Activated gamma-delta T cell treated with anti-CD3 and anti-CD28 coated beads, Interleukin-2, amount 50 U/mL, for 16 hours (primary cell): ENCODE measurements at places on chromosomes 7 and 10.

- DNase-seq: no peak
These were observed 107.3 kb upstream of the PDCD4 start for GRCh38 chr10:110764378-110764777.

GRCh38 chr10:98533746-98534445 lies 87.2 kb upstream of the HPS1 start:
- no peak for DNase-seq

GRCh38 chr7:138097064-138097741 lies 20.9 kb downstream of the AKR1D1 start:
- no peak for DNase-seq

DNA sequence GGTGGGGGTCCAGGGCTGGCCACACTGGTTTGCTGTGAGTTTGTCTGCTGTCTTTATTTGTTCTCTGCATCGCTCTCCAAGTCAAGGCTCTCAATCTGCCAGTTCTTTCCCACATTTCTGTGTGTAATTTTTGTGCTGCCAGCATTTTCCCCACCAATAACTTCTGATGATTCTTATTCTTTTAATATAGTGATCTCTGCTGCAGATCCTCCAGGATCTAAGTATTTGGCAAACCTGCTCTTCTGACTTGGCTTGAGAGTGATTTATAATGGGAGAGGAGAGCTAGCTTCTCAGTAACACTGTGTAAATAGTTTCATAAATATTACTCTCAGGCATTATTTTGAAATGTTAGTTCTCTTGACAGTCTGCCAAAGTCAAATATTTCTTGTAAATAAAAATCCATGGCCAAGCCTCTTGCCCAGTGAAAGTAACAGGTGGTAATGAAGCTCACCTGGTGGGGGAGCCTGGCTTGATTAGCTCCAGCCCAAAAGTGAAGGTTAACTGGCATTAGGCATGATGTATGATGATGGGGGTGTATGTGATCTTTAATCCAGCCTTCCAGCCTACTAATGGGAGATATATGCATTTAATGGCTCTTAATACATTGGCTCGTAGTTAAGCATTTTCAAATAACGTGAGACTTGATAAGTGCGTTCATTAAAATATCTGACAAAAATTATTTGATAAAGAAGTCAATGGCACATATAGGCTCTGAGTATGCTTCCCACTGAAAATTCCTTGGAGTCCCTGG lies 1055.9 kb downstream of the KCNMA1 start:
- no peak for DNase-seq

DNA sequence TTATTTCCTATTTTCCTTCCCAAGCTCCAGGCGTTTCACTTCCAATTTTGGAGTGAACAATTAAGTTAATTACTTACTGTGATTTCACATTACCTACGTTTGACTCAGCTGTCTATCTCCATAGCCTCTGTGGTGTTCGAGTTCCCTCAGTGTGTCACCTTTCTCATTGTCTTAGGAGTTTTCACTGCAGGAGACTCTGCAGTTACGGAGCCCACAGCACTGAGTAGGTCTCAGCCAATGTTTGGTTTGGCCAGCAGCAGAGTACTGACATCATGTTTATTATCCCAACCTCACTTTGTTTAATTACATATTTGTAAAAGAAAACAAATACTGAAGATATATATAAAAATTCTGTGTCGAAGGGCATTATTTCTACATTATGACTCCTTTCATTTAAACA lies 1123.9 kb downstream of the CNTNAP2 start:
- DNase-seq: no peak

DNA sequence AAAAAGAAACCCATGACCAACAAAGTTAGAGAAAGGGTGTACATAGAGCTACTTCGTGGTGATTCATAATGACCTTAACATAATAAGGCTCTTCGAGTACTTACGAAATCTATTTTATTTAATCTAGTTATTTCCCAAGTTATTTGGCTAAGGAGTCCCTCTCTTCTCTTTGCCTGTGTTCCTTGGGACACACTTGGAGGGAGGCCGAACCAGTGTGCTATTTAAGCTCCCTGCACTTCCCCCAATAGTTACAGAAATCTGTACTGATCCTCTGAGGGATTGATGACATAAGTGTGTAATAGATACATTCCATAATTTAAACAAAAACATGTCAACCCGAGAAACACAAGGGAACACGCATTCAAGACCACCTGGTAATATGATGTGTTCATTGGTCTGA lies 351.1 kb downstream of the GATA3 start:
- no peak for DNase-seq

- DNase-seq: no peak
These were observed 242.8 kb upstream of the TMEM72 start for GRCh38 chr10:44668336-44668735.

DNA sequence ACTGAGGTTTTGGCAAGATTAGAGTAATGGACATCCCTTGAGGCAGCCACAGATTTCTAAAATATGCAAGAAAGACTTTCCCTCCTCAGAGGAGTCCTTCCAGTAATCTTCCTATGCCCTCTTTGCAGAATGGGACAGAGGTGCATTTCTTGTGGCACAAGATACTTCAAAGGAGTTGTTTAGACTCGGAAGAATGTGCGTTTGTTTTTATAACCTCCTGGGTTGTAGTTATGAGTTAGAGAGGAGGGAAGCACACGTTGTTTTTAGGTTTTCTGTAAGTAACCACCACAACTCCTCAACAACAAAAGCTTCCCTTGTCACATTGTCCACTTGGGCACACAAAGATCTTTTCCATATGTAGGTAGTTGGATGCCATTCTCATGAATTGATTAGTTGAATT lies 78.1 kb upstream of the GLI3 start:
- no peak for DNase-seq

GRCh38 chr10:122999347-122999746 lies 9.2 kb downstream of the IKZF5 start:
- no peak for DNase-seq

DNA sequence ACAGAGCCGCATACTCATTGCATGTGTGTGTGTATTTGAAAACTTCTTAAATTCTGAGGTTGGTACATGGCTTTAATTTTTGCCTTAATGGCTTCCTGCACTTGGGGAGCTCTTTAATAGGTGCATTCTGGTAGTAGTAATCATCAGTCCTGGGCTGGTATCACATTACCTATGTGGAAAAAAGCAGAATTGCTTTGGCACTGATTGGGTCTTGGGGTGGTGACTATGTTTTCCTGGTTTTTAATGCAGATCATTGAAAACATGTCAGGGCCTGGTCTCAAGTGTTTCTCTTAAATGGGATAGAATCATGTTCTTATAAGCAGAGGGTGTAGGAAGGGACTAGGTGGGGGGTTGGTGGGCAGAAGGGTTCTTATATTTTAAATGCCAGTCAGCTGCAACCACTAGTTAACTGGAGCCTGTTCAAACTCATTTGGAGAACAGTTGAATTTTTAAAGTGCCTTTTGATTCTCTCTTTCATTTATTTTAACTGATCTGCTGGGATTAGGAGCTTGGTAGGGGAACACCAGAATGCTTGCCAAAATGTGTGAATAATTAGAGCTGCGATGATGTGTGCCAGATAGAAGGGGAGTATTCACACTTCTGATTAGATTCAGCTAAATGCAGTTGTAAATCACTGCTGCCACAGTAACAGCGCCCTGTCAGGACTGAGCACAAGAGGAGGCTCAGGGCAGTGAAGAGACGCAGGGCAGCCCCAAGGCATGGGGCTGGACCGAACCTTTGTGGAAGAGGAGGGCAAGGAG lies 633.5 kb upstream of the GALNT17 start:
- DNase-seq: no peak

GRCh38 chr7:150378115-150378852 lies 846 bp upstream of the ZNF775 start:
- DNase-seq: no peak

DNA sequence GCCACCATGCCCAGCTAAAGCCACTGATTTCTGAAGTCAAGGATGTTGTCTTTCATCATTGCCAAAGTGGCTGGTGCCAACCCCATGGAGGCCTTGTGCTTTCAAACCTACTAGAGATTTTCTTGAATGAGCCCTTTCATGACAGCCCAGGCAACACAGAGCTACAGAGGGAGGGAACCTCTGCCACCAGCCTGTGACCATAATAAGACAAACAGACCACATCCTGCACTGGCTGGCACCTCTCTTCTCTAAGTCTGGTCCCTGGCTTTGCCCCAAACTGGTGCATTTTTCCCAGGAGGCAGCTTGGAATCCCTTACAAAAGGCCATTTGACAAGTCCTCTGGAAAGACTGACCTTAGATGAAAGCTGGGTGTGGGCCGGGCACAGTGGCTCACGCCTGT lies 348.8 kb downstream of the GALNT17 start:
- no peak for DNase-seq
